Neuronal stem cell (in vitro differentiated cells): ENCODE measurements at places on chromosomes 12 and 14.

- DNase-seq = no peak
Measured at GRCh38 chr12:29656762-29657538, 126.8 kb downstream of the TMTC1 start.

GRCh38 chr14:100568998-100569733, 18.1 kb downstream of the BEGAIN start:
- DNase-seq = no peak

GRCh38 chr12:45220363-45220931, 4.6 kb downstream of the ANO6 start:
- DNase-seq = no peak

DNA sequence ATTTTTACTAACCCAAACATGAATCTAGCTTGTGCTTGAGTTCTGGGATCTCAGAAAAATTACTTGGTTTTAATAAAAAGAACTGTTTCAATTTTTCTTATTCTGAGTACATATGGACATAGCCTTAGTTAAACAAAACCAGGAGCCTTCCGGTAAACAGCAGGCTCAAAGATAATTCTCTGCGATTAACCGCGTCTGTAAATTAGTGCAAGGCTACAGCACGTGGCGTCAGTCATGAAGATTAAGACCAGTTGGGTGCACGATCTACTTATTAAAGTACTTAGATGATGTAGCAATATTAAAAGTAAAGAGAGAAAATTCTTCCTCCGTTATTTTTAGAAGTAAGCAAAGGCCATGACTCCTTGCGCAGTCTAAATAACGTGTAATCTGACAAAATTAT, 700 bp downstream of the KCNJ8 start:
- DNase-seq = no peak

DNA sequence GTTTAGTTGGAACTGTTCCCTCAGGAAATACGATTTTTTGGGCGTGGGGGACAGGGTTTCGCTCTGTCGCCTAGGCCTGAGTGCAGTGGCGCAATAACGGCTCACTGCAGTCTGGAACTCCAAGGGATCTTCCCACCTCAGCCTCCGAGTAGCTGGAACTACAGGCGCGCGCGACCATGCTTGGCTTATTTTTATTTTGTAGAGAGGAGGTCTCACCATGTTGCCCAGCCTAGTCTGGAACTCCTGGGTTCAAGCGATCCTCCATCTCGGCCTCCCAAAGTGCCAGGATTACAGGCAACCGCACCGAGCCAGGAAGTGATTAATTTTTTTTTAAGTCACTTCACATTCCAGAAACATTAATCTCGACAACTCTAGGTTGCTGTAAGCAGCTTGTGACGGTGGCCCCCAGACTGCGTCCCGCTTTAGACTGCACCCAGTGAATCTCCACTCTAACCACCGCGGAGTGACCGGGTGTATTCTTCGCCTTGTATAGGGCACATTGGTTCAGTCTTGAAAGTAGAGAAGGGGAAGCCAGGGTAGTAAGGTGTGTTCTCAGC, 830 bp upstream of the MIS18BP1 start:
- DNase-seq = no peak

GRCh38 chr12:1339618-1340319, 254.6 kb downstream of the FBXL14 start:
- DNase-seq = no peak

- peak; percentile 45 for DNase-seq
Measured at GRCh38 chr12:111597831-111598636, 1.1 kb downstream of the ATXN2 start.

- DNase-seq = no peak
Measured at GRCh38 chr14:53547593-53547992, 394.5 kb upstream of the DDHD1 start.

GRCh38 chr14:94612580-94613554, 676 bp downstream of the SERPINA3 start:
- DNase-seq = no peak

GRCh38 chr14:99475179-99475578, 5.5 kb downstream of the SETD3 start:
- DNase-seq = no peak

- DNase-seq = no peak
Measured at GRCh38 chr14:99176156-99176945, 95.6 kb downstream of the BCL11B start.

- DNase-seq = no peak
Measured at GRCh38 chr12:25102402-25102801, 92.6 kb downstream of the DNAI7 start.

DNA sequence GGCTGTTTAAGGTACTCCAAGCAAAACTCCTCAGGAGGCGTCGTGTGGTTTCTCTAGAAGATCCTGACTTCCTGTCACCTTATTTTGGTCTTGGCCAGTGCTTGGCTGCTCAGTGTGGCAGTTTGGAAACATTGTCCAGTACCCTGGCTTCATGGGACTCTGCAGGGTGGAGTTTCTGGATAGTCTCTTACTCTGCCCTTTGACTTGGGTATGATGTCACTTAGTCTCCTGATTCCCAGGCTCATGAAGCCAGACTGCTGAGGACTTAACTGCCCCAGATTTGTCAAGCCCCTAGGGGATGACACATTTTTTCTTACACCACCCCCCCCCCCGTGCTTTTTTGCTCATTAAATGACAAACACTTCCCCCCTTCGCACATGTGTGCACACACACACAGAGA, 82.7 kb downstream of the ADCK1 start:
- DNase-seq = no peak

GRCh38 chr14:64281805-64282204, 12.4 kb downstream of the ESR2 start:
- no peak for DNase-seq

GRCh38 chr14:22039938-22040780, 366.5 kb upstream of the OR4E1 start:
- no peak for DNase-seq

- DNase-seq = no peak
Measured at GRCh38 chr12:32768518-32768917, 12.8 kb upstream of the YARS2 start.

- DNase-seq = no peak
Measured at GRCh38 chr12:84408936-84409335, 503.7 kb downstream of the SLC6A15 start.

DNA sequence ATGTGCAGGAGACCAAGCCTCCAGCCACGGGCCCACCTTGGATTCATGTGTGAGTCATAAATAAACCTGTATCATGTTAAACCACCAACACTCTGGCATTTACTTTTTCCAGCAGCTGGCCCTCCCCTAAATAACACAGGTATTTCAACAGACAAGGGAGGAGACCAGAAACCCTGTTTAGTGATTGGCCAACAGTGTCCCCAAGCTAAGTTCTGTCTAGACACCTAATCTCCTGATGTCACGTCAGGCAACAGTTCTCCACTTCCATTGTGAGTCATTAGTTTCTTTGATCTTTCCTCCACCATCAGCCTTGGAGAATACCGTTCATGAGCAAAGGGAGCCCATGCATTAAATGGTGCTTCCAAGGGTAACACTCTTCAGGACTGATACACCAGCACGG, 196.9 kb downstream of the TMEM132C start:
- no peak for DNase-seq

DNA sequence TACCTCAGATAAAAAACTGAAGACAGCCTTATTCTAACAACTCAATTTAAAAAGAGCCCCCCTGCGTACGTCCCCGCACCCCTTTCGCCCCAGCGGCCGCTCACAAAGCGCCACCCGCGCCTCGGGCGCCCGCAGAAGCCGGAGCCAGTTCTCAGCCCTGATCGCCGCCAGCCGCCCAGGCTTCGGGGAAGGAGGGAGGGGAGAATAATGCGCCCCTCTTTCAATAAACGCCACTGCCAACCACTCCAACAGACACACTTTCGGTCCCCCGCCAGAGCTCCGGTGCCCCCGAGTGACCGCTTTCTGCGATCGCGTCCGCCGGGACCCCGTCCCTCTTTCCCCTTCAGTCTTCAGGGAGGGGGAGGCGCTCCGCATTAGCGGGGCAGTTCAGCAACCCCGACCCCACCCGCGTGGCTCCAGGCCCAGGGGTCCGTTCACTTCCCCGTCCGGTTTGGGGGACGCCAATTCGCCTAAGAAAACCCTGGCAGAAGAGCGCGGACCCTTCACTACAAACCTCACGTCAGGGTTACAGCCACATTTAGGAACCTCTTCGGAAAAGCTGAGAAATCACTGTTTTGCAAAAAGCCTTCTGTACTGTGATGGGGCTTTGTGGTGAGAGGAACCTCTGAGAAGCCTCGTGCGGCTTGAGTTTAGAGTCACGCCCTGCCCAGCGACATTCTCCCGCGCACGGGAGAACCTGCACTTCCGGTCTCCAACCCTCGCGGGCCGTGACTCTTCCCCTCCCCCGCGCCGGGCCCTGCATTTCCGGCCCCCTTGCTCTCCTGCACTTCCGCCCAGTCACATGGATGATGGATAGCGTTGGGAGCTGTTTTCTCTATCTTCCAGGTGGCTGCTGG, 18.7 kb downstream of the FOXG1 start:
- DNase-seq = no peak

DNA sequence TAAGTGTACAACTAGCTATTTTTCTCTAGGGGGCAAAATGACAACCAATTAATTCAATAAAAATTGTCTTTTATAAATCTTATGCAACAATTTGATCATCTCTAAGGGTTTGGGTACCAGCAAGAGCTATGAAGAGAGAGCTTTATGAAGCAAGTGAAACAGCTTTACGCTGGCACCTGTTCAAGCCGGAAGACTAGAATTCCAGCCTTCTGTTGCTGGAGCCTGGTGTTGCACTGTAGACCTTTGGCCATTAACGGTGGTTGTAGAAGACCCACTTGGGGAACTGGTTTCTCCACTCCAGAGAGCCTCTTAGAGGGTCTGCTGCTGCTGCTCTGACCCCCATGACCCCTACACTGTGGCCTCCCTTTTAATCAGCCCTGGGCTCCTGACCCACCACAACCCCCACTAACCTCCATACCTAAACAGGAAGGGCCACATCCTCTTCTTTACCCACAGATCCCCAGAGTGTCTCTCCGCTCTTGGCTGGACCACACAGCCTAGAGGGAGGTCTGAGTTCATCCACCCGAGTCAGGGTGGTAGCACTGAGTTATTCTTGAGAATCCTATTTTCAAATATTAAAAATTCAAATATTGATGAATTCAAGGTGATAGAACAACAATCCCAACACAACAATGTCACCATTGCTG, 54.6 kb upstream of the STON2 start:
- no peak for DNase-seq

DNA sequence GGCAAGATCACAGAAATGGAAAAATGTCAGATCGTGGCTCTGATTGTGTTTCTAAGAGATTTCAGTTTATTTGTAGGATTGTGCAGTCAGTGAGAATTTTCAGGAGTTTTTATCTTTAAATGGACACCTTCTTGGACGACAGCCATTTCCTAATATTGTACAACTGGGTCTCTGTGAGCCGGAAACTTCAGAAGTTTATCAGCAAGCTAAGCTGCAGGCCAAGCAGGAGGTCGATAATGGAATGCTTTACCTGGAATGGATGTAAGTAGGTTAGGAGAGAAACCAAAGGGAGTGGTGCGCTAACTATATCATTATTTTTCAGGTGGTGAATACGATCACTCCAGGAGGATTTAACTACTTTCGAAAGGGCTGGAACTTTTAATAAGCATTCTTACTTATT, 26.4 kb downstream of the APAF1 start:
- DNase-seq = no peak

- DNase-seq = peak; percentile 38
Measured at GRCh38 chr12:78568321-78569020, 296.1 kb upstream of the SYT1 start.

DNA sequence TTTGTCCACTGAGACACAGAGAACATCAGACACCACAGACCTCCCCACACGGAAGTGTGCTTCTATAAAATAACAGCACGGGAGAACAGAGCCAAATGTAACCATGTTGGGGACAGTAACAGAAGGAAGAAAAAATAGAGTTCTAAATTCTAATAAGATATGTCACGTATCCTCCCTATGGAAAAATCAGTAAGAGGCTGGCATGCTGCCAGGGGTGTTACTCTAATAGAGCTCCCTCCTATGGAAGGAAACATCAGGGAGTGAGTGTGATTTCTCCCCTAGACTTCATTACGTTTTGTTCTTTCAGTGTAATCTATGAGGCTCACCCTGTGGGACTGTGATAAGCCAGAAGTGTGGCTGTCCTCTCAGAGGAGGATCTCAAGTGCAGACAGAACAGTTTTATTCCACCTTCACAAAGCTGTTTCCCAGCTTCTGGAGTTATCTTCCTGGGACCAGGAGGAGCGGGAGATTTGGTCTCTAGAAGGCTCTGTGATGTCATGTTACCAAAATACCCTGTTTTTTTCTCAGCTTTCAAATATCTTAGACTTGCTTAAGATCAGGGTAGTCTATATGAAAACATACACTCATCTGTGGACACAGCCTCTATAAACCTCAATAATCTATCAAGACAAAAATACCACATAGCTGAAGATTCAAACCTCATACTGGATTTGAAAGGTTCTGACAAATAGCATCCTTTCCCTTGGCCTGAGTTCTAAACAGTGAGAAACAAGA, 69.3 kb downstream of the ZFC3H1 start:
- DNase-seq = no peak

DNA sequence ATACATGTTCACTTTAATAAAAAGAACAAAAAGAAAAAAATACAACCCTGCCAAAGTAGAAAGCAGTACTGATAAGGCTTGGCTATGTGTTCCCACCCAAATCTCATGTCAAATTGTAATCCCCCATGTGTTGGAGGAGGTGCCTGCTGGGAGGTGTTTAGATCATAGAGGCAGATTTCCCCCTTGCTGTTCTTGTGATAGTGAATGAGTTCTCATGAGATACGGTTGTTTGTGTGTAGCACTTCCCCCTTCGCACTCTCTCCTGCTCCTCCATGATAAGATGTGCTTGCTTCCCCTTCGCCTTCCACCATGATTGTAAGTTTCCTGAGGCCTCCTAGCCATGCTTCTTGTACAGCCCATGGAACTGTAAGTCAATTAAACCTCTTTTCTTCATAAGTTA, 59.9 kb downstream of the USP15 start:
- DNase-seq = no peak
